Stimulated activated CD8-positive, alpha-beta memory T cell treated with anti-CD3 and anti-CD28 coated beads, Interleukin-4, amount 100 ng/mL, for 1 hour (primary cell): ENCODE measurements at places on chromosomes 5 and 9.

GRCh38 chr9:125455876-125456275 is 194.2 kb downstream of the GAPVD1 start:
- DNase-seq, result no peak

- DNase-seq, result no peak
These were observed at the start of gene CCDC187 for GRCh38 chr9:136303825-136304416. TSS of gene CCDC187 (minus strand) at chr9:136304094. CDS start at chr9:136303830, 264 bp downstream.

- DNase-seq, result no peak
These were observed 17.3 kb downstream of the DAPK1 start for GRCh38 chr9:87515006-87515405.

DNA sequence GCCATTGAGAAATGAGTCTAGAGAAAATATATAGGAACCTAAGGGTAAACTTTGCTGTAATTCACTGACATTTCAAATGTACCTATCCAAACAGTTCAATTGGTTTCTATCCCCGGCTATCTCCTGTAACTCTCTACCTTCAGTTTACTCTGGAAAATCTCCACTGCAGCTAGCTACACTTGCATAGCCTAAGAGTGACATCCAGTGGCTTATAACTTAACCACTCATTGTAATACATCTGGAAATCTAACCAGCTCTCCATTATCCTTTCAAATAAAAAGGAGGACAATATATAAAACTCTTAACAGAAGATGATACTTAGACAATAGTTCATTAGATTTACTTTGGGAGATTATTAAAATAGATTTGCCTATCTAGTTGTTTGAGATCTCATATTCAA is 35.3 kb upstream of the SPDL1 start:
- DNase-seq, result no peak

- DNase-seq, result no peak
These were observed 42.4 kb downstream of the ALDH7A1 start for GRCh38 chr5:126552614-126553013.

DNA sequence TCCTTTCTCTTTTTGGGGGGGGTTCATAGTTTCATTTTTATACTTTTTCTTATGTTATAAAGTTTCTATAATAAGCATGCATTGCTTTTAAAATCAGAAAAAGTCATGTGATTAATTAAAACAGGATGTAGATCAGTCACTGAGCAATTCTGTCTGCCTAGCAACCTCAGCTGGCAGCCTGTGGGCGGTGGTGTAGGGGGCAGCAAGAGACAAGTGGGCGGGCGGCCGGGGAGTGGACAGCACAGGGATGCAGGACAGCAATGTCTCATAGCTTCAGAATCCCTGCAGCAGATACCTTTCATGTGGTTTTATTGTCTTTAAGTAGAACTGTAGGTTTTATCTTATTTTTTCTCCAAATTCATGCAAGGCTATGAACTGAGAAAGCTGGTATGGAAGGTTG is 101.9 kb upstream of the S1PR3 start:
- no peak for DNase-seq

- DNase-seq, result no peak
These were observed 1.3 kb downstream of the ARSB start for GRCh38 chr5:78983601-78984438.
